Progenitor cell of endocrine pancreas (in vitro differentiated cells): ENCODE measurements at places on chromosomes 5 and 9. TPM values are rescaled to one million over a fixed set of nuclear protein-coding genes. Genes with fewer than 3 reads are reported as not detected.
A peak's percentile ranks its signal among the peaks of the same experiment; 100 is the strongest.

The HIGD2A gene
- total RNA-seq: 88.0 and 96.8 TPM in 2 replicates

The SOWAHA gene
- 0.98 and 1.3 TPM in 2 replicates for total RNA-seq

The EDIL3 gene
- 4.8 and 5.6 TPM in 2 replicates for total RNA-seq

The GPR151 gene
- total RNA-seq: not detected in 2 replicates

The PDCD1LG2 gene
- total RNA-seq: not detected in 2 replicates

The CHSY3 gene
- 0.84 and 1.3 TPM in 2 replicates for total RNA-seq

The GRIN1 gene
- total RNA-seq: 0.07 and 0.77 TPM in 2 replicates

GRCh38 chr9:526904-527591 lies 312.4 kb downstream of the DOCK8 start:
- H3K27ac ChIP-seq: no peak overlapping the region
- H3K4me3 ChIP-seq: no peak overlapping the region
- peaks cover 7% of the 10 kb centered on the region for H3K36me3 ChIP-seq
- H3K27me3 ChIP-seq: no peaks in the 10 kb centered on the region

- no peak overlapping the region for H3K27ac ChIP-seq
- H3K36me3 ChIP-seq: no peaks in the 10 kb centered on the region
- peaks cover 5% of the 10 kb centered on the region for H3K4me1 ChIP-seq
- no peak for DNase-seq
Observed at GRCh38 chr5:141960018-141960417, 2.0 kb upstream of the PCDH12 start.

GRCh38 chr9:133892193-133892920 lies 99.8 kb downstream of the VAV2 start:
- H3K4me1 ChIP-seq: peaks cover 68% of the 10 kb centered on the region
- H3K4me3 ChIP-seq: peak overlapping the region; percentile 56
- H3K36me3 ChIP-seq: peaks cover under 1% of the 10 kb centered on the region
- DNase-seq: peak; percentile 47
- H3K27ac ChIP-seq: peak overlapping the region; percentile 99

DNA sequence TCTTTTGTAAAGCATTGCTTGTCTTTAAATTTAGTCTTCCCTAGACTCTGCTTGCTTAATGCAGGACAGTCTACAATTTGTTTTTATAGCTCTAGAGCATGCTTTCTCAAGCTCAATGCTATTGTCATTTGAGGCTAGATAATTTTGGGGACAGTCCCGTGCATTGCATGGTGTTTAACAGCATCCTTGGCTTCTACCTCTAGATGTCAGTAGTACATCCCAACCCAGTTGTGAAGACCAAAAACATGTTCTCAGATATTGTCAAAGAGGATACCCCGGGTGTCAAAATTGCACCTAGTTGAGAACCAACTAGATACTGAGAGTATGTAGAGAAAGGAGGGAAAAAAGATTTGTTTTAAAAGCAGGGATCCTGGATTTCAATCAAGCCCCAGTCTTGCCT lies 277.5 kb downstream of the CEMIP2 start:
- no peak overlapping the region for H3K4me3 ChIP-seq
- DNase-seq: no peak
- no peak overlapping the region for H3K27ac ChIP-seq
- no peaks in the 10 kb centered on the region for H3K36me3 ChIP-seq

DNA sequence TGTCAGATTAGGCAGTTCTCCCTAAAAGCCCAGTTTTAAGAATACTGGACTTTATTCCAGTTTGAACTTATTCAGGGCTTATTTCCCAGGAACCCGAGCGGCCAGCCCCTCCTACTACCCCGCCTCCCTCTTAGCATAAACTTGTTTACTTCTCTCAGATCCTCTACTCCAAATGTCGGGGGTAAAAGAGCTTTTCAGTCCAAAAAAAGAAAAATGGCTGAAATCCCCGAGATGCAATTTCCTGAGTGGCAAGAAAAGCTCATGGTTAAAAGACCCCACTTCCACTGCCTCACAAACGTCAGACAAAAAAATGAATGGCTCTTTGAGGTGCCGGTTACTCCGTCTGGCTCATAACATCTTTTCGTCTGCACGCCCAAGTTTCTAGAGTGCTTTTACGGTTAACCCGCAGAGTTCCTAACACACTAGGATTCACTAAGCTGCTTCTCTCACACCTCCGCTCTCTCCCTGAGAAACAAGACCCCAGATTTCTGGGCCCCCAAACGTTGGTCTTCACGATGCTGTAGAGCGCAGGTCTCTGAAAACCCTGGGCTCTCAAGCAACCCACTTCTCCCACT lies 402 bp downstream of the BRD8 start:
- H3K27me3 ChIP-seq: no peaks in the 10 kb centered on the region
- H3K4me1 ChIP-seq: peaks cover 4% of the 10 kb centered on the region
- DNase-seq: no peak
- H3K4me3 ChIP-seq: no peak overlapping the region
- no peak overlapping the region for H3K27ac ChIP-seq
- H3K36me3 ChIP-seq: peaks cover 11% of the 10 kb centered on the region

DNA sequence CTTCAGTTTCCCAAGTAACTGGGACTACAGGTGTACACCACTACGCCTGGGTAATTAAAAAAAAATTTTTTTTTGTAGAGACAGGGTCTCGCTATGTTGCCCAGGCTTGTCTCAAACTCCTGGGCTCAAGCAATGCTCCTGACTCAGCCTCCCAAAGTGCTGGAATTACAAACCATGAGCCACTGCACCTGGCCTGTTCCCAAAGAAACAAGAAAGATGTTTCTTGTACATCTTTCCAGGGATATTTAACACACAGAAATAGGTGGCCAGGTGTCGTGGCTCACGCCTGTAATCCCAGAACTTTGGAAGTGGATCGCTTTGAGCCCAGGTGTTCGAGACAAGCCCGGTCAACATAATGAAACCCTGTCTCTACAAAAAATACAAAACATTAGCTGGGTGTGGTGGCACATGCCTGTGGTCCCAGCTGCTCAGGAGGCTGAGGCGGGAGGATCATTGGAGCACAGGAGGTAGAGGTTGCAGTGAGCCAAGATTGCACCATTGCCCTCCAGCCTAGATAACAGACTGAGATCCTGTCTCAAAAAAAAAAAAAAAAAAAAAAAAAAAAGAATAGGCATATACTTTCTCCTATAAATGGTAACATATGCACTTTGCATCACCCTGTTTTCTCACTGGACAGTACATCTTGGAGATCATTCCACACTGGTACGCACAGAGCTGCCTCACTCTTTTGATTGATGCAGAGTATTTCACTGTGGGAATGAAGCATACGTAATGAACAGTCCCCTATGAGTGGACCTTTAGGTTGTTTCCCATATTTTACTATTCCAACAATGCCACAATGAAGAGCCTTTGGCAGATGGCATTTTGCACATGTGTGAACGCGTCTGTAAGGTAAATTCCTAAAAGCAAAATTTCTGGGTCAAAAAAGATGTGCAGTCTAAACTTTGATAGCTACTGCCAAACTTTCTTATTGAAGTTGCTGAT lies 2.0 kb upstream of the GRHPR start:
- peaks cover 14% of the 10 kb centered on the region for H3K4me1 ChIP-seq
- no peak for DNase-seq
- no peaks in the 10 kb centered on the region for H3K27me3 ChIP-seq
- H3K27ac ChIP-seq: no peak overlapping the region
- H3K4me3 ChIP-seq: no peak overlapping the region

DNA sequence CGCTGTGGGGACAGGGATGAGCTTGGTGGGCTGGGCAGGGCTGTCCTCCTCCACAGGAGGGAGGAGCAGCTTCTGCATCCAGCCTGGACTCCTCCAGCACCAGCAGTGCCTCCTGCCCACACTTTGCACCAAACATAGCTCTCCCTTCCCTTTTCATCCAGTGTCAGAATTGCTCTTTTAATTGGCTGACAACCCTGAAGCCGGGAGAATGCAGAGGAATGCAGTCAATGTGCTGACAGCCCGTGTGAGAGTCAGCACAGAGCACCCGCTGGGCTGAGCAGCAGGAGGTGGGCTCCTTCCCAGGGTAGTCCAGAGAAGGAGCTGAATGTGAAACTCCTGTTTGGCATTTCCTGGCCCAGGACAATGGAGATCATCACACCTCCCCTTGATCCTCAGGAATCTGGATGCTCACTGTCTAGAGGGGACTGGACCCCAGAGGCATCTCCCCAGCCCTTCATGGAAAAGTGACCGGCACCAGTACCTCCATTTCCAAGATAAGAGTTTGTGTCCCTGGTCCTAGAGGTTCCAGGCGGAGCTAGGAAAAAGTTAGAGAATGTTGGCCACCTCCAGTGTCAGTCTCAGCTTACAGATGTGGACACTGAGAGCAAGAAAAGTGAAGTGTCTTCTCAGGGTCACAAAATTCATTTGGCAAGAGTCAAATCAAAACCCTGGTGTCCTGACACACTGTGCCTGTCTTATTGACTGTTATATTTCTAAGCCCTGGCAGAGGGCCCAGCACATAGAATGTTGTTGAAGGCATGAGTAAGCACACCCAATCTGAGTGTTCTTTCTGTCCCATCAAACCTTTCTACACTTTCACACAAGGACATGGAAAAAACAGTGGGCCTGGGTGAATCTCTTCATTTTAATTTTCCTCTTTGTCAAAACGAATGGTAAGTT lies 202.1 kb downstream of the SNX18 start:
- H3K4me3 ChIP-seq: no peak overlapping the region
- no peak for DNase-seq
- H3K27ac ChIP-seq: no peak overlapping the region

- H3K27me3 ChIP-seq: no peaks in the 10 kb centered on the region
- peaks cover 14% of the 10 kb centered on the region for H3K36me3 ChIP-seq
- DNase-seq: no peak
- no peak overlapping the region for H3K27ac ChIP-seq
- no peaks in the 10 kb centered on the region for H3K4me1 ChIP-seq
Observed at GRCh38 chr9:93645149-93645889, 68.9 kb downstream of the PHF2 start.

DNA sequence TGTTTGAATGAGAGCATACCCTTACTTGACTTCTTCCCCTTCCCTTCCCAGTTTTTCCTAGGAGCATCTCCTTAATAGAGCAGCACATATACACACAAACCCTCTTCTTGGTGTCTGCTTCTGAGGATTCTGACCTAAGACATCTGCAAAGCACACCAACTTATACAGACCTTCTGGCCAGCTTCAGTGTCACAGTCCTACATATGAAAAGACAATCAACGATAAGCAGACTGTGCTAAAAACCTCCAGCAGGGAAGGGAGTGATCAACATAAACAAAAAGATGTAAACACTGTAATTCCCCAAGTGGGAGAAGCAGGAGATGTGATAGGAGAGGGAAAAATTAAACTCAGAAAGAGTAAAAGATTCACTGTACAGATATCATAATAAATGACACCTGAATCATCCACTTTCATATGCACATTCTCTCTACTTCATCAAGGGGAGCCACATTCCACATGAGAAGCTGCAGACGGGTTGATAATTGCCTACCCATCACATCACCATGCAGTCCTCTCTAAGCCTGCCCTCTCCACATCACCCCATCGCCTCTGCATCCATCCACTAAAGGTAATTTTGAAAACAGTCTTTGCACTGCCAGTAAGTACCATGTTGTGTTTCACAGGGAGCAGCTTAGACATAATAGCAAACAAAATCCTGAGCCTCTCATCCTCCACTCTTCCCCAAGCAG lies 13.0 kb downstream of the APBA1 start:
- no peak for DNase-seq
- no peaks in the 10 kb centered on the region for H3K36me3 ChIP-seq
- no peak overlapping the region for H3K27ac ChIP-seq
- H3K4me3 ChIP-seq: no peak overlapping the region

DNA sequence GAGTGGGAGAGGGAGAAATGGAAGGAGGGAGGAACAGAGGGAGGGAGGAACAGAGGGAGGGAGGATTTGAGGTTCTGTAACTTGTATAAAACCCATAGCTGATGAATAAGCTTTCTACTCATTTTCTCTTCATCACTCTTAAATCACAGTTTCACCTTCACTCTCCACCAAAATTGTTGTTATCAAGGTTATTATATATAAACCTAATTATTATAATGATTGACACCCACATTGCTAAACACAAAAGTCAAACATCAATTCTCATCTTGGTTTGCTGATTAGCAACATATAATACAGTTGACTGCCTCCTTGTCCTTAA lies 229.0 kb upstream of the PAPPA start:
- no peak overlapping the region for H3K4me3 ChIP-seq
- H3K36me3 ChIP-seq: no peaks in the 10 kb centered on the region
- no peaks in the 10 kb centered on the region for H3K4me1 ChIP-seq
- no peak for DNase-seq
- no peaks in the 10 kb centered on the region for H3K27me3 ChIP-seq
- H3K27ac ChIP-seq: no peak overlapping the region

GRCh38 chr5:93890657-93891056 lies 149.3 kb upstream of the POU5F2 start:
- no peak overlapping the region for H3K4me3 ChIP-seq
- DNase-seq: no peak
- H3K27me3 ChIP-seq: no peaks in the 10 kb centered on the region
- H3K4me1 ChIP-seq: peaks cover 43% of the 10 kb centered on the region
- H3K36me3 ChIP-seq: no peaks in the 10 kb centered on the region
- peak overlapping the region; percentile 54 for H3K27ac ChIP-seq

- H3K4me3 ChIP-seq: no peak overlapping the region
- H3K36me3 ChIP-seq: no peaks in the 10 kb centered on the region
- H3K4me1 ChIP-seq: peaks cover 64% of the 10 kb centered on the region
- peaks cover 53% of the 10 kb centered on the region for H3K27me3 ChIP-seq
- no peak overlapping the region for H3K27ac ChIP-seq
Observed at GRCh38 chr5:137215261-137215660, 283.9 kb downstream of the SPOCK1 start.

- no peaks in the 10 kb centered on the region for H3K4me1 ChIP-seq
- no peak for DNase-seq
- H3K27me3 ChIP-seq: no peaks in the 10 kb centered on the region
- H3K36me3 ChIP-seq: no peaks in the 10 kb centered on the region
Observed at GRCh38 chr5:18420711-18421110, 786.5 kb downstream of the TAF11L14 start.

DNA sequence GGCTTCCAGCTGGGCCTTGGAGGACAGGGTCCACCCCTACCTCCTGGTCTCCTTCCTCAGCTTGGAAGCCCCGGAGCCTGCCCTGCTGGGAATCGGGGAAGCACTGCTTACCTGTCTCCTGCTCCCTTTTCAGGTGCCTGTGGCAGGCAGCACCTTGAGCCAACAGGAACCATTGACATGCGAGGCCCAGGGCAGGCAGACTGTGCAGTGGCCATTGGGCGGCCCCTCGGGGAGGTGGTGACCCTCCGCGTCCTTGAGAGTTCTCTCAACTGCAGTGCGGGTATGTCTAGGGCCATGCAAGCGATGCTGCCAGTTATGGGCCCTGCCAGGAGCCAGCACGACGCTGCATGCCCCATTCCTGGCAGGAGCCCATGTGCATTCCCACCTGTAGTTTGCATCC lies 3.8 kb upstream of the CACFD1 start:
- no peak for DNase-seq
- no peaks in the 10 kb centered on the region for H3K27me3 ChIP-seq
- H3K4me1 ChIP-seq: peaks cover 9% of the 10 kb centered on the region
- no peaks in the 10 kb centered on the region for H3K36me3 ChIP-seq

- H3K27ac ChIP-seq: no peak overlapping the region
- no peaks in the 10 kb centered on the region for H3K36me3 ChIP-seq
- peaks cover 21% of the 10 kb centered on the region for H3K4me1 ChIP-seq
- no peak overlapping the region for H3K4me3 ChIP-seq
- H3K27me3 ChIP-seq: peaks cover 27% of the 10 kb centered on the region
- DNase-seq: no peak
Observed at GRCh38 chr9:106857811-106858470, 5.0 kb upstream of the ZNF462 start.
